ENCODE measurements at places on chromosomes 2 and 18. TPM values are rescaled to one million over a fixed set of nuclear protein-coding genes. Genes with fewer than 3 reads are reported as not detected.

DNA sequence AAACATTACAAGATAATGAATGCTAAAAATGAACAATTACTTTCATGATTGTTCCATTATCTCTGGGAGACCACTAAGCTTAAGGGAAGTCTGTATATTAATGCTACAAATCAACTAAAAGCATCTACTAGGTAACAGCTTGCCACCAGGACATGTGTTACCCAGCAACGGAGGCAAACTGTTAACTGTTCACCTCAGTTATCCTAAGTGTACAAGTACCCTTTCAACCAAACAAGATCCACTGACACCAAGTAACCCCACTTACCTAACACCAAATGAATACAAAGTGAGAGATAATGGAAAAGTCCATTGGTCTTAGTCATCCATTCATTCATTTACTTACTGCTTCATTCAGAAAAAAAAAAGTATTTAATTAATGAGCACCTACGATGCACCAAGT, 54.7 kb upstream of the KIDINS220 start:
- DNase-seq, result no peak

GRCh38 chr2:134320930-134321329, 67.1 kb downstream of the MGAT5 start:
- no peak for DNase-seq

- DNase-seq, result no peak
Measured at GRCh38 chr2:62724886-62725711, 19.6 kb downstream of the EHBP1 start.

DNA sequence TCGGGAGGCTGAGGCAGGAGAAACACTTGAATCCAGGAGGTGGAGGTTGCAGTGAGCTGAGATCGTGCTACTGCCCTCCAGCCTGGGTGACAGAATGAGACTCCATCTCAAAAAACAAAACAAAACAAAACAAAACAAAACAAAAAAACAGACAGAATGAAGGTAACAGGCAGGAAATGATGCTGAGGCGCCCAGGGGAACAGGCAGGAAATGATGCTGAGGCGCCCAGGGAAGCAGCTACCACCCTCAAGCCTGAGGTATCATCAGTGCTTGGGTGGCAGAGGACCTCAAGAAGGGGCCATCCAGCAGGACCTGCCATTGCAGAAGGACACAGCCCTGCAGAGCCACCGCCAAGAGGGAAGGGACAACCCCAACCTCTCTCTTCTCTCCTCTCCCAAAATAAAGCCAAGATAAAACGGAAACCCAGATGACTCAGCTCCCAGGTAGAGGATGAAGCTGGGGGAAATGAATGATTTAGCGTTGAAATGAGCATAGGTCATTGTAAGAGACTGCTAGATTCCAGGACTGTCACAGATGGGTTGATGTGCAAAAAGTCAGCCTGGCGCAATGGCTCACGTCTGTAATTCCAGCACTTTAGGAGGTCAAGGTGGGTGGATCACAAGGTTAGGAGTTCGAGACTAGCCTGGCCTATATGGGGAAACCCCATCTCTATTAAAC, 19.3 kb downstream of the SOWAHC start:
- DNase-seq, result no peak

DNA sequence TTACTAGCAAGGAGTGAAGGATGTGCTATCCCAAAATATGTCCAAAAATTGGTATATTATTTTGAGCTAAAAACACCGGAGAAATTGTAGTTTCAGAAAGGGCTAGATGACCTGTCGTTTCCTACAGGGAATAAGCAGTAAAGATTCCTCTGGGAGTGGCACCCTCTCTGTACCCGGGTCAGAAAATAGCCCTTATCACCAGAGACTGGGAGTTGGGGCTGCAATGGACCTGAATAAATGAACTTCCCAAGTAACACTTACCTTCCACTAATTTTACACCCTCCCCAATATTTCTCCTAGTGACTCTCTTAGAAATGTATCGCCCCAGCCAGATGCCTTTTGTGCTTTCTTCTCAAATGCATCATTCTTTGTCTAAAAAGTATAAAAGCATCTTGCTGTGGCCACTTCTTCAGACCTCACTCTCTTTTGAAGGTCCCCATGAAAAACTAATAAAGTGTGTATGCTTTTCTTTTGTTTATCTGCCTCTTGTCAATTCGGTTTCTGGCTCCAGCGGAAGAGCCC, 734 bp upstream of the RMC1 start:
- DNase-seq, result no peak

Gene DPYSL5
- not detected for total RNA-seq

Gene TUBA3D
- total RNA-seq, result not detected

Gene NR4A2
- 0.58 TPM for total RNA-seq

Gene TMEM178A
- 1.9 TPM for total RNA-seq

Gene TTN
- total RNA-seq, result 0.41 TPM

Gene FABP1
- not detected for total RNA-seq

All from glomerular endothelial cell (primary cell).